D721Med (cell line): ENCODE measurements at places on chromosomes 4 and X.

DNA sequence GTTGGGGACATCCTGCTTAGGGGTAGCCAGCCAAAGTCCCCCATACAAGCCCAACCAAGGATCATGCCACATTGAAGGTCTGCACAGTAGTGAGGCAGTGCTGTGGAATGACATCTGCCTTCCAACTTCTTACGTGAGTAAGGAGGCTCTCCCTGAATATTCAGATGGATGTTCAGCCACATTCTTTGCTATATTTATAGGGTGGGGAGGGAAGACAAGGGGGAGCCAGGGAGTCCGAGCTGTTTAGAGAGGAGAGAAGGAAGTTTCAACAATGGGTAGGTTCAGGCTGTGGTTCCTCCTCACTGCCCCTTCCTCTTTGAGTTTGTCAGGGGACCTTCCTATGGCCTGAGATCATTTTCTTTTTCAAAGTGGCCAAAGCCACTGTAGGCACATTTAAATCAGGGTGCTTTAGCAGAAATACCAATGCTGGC, 29.8 kb downstream of the MSN start:
- no peak for DNase-seq

DNA sequence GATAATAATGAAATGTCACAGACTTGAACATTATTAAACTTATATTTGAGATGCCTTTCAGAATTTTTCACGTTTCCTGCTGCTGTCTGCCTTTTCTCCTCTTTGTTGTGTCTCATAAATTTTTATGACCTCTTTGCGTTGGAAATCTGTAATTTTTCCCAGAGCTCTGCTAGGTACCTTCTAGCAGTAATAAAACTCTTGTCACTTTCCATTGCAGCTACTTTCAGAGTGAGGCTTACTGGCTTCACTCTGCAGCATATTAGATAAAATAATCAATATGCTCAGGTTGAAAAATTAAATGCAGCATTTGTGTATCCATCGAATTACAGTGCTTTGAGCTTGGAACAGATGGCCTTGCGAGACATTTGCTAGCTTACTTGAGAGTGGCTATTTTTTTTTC, 689.0 kb downstream of the GRID2 start:
- DNase-seq, result no peak

- no peak for DNase-seq
These were observed 783.5 kb downstream of the PCDH18 start for GRCh38 chr4:136748773-136749172.

- no peak for DNase-seq
These were observed 77.7 kb downstream of the DDX60 start for GRCh38 chr4:168240821-168241220.

GRCh38 chrX:69000877-69001276, 164.4 kb downstream of the PJA1 start:
- DNase-seq, result no peak

DNA sequence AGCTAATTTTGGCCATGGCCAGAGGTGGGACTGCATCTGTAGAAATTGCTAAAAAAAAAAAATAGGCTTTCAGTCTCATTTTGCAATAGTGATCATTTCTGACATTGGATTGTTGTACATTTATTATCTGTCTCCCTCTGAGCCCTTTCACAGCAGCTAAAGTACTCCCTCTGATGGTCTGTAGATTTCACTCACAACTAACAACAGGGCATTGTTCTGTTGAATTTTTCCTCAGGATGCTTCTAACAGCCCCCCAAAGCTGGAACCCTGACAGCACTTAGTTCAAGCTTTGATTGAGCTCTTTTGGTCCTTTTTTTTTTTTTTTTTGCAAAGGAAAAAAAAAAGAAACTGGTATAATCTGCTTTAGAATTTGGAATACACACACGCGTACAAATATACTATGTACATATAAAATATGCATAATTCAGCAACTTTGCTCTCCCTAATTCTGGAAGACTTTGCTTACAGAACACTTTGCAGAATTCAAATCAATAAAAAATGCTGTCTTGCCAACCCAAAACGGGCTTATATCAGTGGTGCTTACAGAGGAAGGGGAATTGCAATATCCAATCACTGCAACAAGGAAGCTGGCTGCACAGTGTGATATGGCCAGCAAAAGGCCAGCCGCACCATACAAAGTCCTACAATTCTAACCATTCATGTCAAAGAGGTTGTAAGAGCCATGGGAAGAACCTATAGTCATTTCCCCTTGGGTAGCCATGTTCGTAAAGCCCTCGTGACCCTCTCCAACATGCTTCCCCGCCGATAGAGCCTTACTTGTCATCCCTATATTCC, 406.4 kb downstream of the SMARCA1 start:
- no peak for DNase-seq

DNA sequence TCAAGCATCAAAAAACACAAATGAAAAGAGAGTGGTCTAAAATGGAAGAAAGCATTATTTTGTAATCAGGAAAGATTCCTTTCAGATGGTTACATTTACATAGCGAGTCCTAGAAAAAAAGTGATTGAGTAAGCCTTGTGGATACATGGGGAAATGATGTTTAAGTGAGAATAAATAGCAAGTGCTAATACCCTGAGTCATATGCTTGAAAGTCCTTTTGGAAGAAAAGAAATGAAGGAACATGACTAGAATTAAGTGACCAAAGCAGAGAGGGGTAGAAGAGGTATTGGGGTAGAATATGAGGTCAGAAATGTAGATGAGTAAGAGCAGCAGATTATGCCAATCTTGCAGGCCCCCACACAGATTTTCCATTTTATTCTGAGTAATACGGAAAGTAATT, 814.8 kb upstream of the GRID2 start:
- DNase-seq, result no peak

GRCh38 chr4:23297327-23297726, 592.5 kb downstream of the PPARGC1A start:
- DNase-seq, result no peak

- no peak for DNase-seq
These were observed 71.6 kb downstream of the DCTD start for GRCh38 chr4:182845618-182846017.

- DNase-seq, result no peak
These were observed 62.5 kb downstream of the NSD2 start for GRCh38 chr4:1933700-1934099.

DNA sequence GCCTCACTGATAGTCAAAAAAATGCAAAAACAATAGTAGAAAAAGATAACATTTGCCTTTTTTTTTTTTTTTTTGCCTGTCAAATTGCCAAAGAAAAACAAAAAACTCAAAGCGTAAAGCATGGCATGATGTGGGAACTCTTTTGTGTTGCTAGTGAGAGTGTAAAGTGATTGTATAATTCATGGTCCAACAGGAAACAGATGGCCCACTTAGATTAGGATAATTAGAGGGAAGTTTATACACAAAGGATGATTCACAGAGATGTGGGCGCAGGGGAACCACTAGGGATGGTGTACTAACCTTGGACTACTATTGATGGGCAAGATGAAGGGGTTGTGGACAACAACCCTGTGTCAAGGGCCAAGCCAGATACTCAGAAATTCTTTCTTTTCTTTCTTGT, 16.4 kb downstream of the MCUB start:
- DNase-seq, result no peak

DNA sequence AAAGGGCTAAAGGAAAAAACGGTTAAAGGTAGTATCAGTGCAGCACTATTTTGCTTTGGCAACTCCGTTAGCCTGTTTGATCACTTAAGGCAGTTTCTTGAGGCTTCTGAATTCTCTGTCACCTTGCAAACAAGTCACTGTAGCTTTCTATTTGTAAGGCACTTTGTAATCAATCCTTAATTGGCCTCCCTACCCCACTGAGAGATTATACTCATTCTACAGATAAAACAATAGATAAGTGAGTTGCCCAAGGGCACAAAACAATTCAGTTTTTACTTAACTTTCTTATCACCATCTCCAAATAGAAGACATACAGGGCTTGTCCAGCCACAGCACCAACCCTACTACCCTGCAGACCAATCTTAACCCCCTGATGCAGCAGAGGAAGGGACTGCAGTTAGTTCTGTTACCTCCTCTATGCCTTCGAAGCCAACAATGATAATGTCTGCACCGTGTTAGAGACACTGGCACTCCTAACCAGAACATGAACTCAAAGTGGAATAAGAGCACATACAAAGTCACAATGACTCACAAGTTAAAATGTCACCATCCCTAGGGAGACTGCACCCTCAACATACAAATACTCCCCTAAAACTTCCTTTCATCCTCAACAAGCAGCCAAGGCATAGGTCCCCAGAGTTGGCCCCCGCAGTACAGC, 1.7 kb downstream of the TMEM185A start:
- DNase-seq, result no peak

DNA sequence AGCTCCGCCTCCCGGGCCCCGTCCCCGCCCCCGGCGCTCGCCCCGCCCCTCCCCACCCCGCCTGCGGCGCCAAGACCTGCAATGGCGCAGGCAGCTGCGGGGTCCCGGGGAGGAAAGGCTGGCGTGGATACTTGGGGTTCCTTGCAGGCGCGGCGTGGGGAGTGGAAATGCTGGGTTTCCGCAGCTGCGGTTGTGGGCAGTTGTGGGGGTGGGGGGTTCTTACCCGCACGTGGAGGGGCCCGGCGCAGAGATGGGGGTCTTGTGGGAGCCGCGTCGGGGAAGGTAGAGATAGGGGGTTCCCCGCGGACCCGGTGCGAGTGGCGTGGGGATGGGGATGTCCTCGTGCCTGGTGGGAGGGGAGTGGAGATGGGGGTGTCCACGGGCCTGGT, 680 bp upstream of the ASMTL start:
- DNase-seq, result no peak

DNA sequence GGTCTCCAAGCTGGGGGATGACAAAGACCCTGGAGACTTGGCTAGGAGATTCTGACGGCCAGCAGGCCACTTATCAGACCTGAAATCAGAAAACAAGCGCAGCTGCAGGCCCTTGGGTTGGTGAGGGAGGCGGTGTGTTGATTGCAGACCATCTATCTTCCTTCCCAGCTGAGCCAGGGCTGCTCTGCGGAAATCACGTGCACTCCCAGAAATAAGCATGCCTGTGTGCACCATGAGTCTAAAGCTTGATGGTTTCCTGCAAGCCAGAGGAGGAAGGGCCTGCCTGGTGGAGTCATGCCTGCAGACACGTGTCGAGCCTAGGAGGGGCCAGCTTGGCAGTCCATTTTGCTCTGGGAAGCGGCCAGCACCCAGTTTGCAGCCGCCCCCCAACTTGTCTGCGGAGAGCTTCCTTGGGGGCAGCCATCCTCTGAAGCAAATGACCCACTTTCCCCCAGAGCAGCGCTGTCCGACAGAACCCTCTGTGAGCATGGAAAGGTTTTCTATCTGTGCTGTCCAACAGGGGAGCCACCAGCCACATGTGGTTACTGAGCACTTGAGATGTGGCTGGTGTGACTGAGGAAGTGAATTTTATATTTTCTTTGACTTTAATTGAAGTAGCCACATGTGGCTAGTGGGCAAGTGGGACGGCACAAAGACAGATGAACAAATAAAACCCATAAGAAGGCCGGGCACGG, 175.7 kb upstream of the BCOR start:
- no peak for DNase-seq
